ENCODE measurements at places on chromosomes 5 and 9.

DNA sequence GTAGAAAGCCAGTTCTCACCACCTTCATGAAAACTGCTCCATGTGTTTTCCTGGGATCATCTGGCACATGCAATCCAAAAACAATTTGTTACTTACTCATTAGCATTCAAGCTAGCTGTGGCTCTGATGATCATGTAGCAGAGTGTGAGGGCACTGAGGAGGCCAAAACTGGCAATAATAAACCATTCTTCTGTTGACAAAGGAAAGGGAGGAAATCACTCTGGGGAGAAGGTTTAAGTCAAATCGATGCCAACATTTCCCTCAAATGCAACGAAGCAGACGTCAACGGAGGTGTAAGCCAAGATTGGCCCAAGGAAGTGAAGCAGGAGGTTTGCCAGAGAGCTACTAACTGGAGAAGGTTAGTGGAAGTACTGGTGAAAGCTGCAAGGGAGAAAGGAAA, 55.7 kb upstream of the TBC1D9B start:
- DNase-seq, result no peak

- DNase-seq, result no peak
Measured at GRCh38 chr5:156942064-156942463, 21.0 kb downstream of the TIMD4 start.

GRCh38 chr5:6545036-6545693, 87.7 kb downstream of the NSUN2 start:
- DNase-seq, result no peak

GRCh38 chr9:122220673-122221182, 8.0 kb downstream of the LHX6 start:
- DNase-seq, result no peak

DNA sequence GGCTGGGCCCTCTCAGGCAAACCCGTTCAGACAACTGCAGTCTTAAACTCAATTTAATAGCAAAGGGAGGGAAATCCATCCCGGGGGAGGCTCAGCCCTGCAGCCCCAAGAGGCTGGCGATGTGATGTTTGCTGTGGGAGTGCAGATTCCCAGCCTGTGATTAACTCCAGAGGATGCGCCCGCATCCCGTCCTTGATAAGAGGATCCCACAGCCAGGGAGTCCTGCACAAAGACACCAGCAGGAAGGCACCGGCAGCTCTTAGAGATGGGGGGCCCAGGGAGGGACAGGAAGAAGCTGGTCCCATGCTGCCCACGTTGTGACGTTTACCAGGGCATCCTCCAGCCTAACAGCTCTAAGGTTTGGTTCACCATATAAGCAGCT, 64.7 kb downstream of the MRPL36 start:
- DNase-seq, result no peak

GRCh38 chr9:23858234-23858633, 32.2 kb upstream of the ELAVL2 start:
- DNase-seq, result no peak

DNA sequence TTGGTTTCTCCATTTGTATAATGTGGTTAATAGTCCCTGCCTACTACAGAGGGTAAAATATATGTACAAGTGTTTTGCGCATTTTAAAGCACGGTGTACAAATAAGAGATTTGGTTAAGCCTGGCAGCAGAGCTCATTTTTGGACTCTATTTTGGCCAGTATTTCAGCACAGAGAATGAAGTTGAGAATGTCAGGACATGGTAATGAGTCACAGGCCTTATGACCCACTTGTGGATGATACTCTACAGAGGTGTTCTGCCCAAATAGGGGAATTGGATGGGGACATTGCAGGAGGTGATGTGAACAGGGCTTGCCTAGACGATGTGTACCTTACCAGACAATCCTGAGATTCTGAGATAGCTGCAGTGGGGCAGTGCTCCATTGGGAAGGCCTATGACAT, 50.6 kb downstream of the MELK start:
- no peak for DNase-seq
